Amygdala (tissue), 56 donors: ENCODE measurements at places on chromosomes 12 and 14.

DNA sequence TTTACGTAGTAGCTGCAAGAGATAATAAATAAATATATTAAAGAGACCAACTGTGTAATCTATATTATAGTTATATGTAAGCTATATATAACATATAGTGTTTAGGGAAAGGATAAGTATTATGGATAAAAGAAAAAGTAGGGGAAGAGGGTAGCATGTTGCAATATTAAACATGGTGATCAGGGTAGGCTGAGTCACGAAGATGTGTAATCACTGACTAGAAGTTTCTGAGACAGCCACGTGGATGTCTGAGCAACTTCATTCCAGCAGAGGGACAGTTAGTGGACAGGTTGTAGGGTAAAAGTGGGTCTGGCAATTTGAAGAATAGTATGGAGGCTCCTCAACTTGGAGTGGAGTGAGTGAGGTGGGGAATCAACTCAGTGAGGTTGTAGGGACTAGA, 109.7 kb downstream of the ANO4 start:
- DNase-seq = no peak

DNA sequence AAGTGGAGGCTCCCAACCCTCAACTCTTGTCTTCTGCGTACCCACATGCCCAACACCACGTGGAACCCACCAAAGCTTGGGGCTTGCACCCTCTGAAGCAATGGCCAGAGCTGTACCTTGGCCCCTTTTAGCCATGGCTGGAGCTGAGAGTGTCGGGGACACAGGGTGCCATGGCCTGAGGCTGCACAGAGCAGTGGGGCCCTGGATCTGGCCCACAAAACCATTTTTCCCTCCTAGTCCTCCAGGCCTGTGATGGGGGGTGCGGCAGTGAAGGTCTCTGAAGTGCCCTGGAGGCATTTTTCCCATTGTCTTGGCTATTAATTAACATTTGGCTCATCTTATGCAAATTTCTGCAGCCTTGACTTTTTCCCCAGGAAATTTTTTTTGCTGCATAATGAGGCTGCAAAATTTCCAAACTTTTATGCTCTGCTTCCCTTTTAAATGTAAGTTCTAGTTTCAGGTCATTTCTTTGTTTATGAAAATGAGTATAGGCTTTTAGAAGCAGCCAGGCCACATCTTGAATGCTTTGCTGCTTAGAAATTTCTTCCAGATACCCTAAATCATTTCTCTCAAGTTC, 18.7 kb upstream of the ASPG start:
- no peak for DNase-seq

DNA sequence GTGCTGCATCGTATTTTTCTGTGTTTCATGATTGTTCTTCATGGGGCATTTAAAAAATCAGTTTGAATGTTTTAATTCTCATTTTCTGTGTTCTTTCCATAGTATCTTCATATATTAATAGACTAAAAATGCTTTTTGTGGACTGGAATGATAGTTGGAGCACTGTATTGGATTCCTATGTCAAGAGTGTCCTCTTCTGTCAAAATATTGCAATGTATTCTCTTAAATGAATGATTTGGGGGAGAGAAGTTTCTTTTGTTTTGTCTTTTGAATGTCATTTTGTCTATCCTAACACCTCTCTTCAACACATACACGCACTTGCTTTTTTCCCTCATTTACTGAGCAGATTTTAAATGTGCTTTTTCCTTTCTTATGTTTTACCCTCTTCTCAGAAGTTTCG, 4.7 kb upstream of the EIF2S3B start:
- no peak for DNase-seq

DNA sequence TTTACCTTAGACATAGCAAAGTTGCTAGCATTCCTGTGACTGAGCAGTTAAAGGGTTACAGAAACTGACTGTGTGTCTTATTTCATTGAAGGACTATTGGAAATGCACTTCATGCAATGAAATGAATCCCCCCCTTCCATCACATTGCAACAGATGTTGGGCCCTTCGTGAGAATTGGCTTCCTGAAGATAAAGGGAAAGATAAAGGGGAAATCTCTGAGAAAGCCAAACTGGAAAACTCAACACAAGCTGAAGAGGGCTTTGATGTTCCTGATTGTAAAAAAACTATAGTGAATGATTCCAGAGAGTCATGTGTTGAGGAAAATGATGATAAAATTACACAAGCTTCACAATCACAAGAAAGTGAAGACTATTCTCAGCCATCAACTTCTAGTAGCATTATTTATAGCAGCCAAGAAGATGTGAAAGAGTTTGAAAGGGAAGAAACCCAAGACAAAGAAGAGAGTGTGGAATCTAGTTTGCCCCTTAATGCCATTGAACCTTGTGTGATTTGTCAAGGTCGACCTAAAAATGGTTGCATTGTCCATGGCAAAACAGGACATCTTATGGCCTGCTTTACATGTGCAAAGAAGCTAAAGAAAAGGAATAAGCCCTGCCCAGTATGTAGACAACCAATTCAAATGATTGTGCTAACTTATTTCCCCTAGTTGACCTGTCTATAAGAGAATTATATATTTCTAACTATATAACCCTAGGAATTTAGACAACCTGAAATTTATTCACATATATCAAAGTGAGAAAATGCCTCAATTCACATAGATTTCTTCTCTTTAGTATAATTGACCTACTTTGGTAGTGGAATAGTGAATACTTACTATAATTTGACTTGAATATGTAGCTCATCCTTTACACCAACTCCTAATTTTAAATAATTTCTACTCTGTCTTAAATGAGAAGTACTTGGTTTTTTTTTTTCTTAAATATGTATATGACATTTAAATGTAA, 31.5 kb downstream of the MDM2 start:
- DNase-seq = no peak

DNA sequence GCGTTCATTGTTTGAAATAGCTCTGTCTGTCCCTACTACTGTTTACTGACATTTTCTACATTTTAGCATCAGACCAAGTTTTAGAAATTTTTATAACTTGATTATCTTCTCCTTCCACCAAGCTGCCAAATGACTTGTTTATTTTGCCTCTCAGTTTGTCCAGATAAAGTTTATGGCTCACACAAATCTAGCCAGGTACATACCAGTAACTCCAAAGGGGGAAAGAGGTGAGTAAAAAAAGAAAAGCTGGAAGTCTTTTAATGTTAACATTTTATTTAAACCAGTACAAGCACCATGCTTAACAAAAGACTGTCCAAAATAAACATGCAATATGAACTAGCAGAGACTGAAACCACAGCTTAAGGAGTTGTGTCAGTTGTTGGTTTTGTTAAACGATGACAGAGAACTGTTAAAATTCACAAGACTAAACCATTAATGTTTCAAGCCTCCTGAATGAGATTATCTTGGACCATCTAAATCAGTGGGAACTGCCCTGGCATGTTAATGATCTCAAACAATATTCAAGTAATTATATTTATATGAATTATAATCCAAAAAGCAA, 14.5 kb downstream of the GMFB start:
- no peak for DNase-seq

GRCh38 chr12:40335991-40336390, 111.2 kb downstream of the LRRK2 start:
- no peak for DNase-seq

- DNase-seq = no peak
Observed at GRCh38 chr14:29897181-29897580, 30.5 kb downstream of the PRKD1 start.

DNA sequence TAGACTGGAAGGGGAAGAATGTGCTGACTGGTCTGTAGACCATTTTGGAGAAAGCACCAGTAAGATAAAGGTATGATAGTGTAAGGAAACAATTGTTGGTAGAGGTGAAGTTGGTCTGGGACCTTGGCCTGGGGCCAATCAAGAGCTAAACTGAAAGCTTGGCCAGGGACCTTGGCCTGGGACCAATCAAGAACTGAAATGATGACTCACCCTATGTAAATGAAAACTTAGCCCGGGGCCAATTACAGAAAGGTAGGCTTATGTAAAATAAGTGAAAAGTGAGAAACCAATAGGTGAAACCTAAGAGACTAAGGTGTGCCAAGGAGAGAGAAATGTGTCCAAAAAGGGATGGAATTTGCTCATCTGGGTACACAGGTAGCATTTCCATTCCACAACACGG, 776.0 kb downstream of the C12orf50 start:
- no peak for DNase-seq

GRCh38 chr12:104656383-104656782, 199.6 kb downstream of the CHST11 start:
- no peak for DNase-seq

GRCh38 chr12:10901427-10901826, 7.9 kb downstream of the TAS2R13 start:
- DNase-seq = no peak

DNA sequence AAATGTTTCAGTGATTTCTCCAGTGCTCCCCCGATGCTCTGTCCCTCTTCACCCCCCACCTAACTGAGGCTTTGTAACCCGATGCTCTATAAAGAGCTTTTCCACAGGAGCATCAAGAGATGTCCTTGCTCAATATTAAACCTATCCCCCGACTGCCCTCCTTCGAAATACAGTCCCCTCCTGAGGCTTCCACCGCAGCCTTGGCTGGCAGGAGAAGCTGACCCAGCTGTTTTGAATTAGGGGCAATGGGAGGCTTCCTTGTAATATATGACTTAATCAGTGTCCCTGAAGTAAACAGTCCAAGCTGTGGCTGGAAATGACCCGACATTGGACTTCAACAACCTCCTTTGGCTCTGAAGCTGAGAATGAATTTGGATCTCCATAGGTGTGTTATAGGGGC, 62.4 kb downstream of the TMEM30B start:
- no peak for DNase-seq
